ENCODE measurements at places on chromosomes 6 and 20. TPM values are rescaled to one million over a fixed set of nuclear protein-coding genes. Genes with fewer than 3 reads are reported as not detected.

DNA sequence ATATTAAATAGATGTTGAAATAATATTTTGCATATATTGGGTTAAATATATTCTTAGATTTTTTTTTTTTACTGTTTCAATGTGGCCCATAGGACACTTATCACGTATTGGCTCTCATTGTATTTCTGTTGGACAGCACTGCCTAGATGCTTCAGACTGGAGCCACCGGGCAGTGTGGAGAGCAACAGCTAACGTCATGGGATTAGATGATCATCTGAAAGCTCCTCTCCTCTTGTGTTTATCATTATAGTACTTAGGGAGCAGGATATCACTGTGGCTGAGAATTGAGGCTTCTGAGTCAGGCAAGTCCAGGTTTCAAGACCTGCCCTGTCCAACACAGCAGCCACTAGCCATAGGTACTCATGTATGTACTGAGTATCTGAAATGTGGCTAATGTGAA lies 87.4 kb downstream of the ZHX3 start:
- DNase-seq, result no peak

- no peak for DNase-seq
These were observed 436.7 kb downstream of the MEI4 start for GRCh38 chr6:78089531-78089930.

- no peak for DNase-seq
These were observed 30.2 kb upstream of the IL17A start for GRCh38 chr6:52155791-52156576.

- no peak for DNase-seq
These were observed 27.9 kb upstream of the SLC2A12 start for GRCh38 chr6:134080171-134080795.

GRCh38 chr6:12875051-12875450 lies 158.5 kb downstream of the PHACTR1 start:
- DNase-seq, result no peak

DNA sequence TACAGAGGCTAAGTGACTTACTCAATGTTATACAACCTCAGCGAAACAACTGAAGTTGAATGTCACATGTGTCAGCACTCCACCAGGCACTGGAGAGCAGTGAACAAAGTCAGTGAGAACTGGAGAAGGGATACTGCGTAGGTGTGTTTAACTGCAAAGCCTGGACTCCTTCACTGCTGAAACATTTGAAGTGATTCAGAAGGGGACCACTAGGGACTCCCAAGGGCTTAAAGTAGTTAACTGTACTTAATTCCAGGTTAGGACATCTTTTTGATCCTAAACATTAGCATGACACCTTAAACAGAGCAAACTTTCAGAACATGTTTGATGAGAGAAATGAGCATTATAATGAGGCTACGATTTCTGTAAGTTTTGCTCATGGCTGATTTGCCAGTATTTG lies 45.0 kb upstream of the ZBTB24 start:
- DNase-seq, result no peak

GRCh38 chr20:24990810-24991252 lies 1.7 kb downstream of the APMAP start:
- DNase-seq, result no peak

The PPP1R14C gene
- polyA plus RNA-seq, result 41.9 TPM

The GSTA3 gene
- polyA plus RNA-seq, result not detected

The LHFPL5 gene
- polyA plus RNA-seq, result not detected

The LGSN gene
- polyA plus RNA-seq, result not detected

The DNMT3B gene
- 0.35 TPM for polyA plus RNA-seq

The RIPOR2 gene
- 1.2 TPM for polyA plus RNA-seq

The EIF6 gene
- 33.4 TPM for polyA plus RNA-seq

The EYS gene
- polyA plus RNA-seq, result not detected
